ENCODE measurements at places on chromosomes 5 and 9.

DNA sequence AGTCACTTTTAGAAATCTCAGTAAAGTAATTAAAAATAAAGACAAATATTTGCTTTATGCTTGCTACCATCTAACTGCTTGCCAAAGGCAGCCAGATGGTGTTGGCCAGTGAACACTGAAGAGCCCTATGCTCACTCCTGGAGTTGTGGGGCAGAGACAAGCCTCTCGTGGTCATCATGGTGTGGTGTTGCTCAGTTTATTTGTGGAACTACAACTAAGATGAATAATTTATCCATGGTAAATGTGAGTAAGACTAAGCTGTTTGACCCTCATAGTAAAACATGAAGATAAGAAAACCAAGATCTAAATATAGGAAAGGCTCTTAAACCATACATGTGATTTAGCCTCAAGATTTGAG, 100.7 kb downstream of the PDE8B start:
- no peak for DNase-seq

DNA sequence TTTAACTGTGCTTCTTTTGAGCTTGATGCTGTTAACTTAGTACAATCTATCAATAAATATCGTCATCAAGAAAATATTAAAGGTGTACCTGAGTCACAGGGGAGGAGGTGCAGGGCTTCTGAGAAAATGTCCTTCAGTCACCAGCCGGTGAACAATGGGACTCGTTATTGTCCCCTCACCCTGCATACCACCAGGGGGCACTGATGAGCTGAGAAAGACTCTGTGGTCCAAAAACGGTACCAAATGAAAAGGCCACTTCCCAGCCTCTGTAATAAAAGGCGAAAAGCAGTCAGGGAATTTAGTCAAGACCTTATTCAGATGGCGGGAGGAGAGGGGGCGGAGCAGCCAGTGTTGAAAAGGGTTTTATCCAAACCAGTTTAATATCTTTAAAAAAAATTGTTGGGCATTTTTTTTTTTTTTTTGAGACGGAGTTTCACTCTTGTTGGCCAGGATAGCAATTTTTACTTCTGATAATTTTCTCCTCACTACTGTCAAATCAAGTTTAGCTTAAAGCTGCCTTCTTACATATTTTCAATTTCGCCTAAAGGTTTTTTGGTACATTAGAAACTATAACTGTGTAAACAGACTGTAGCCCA, 271.9 kb upstream of the ADAMTS16 start:
- no peak for DNase-seq

GRCh38 chr5:50727149-50727496, 60.7 kb downstream of the PARP8 start:
- DNase-seq = peak; percentile 59

GRCh38 chr5:149400304-149400703, 21.2 kb upstream of the IL17B start:
- DNase-seq = no peak

GRCh38 chr9:113585085-113585442, 121.5 kb downstream of the RGS3 start:
- DNase-seq = no peak

DNA sequence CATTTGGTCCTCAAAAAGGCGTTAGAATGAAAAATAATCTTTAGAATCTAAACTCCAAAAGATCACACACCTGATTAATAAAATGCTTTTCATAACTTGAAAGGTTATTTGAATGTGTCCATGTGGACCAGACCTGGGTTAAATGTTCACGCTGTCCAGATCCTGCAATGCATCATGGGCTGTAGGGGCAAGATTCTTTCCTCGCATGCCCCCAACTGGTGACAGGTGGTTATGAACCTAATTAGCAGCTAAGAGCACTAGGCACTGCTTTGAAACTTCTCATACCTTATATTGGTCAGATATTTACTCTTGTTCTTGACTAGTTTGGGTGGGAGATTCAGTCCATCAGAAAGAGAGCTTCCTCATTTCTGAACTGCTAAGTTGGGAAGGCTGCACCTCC, 19.3 kb upstream of the PIP5K1B start:
- no peak for DNase-seq

GRCh38 chr5:135662683-135663082, 83.9 kb upstream of the CXCL14 start:
- DNase-seq = no peak
